ENCODE measurements at places on chromosomes 11 and 22. TPM values are rescaled to one million over a fixed set of nuclear protein-coding genes. Genes with fewer than 3 reads are reported as not detected.

Gene RAG1
- 3.5 TPM for total RNA-seq

Gene PHETA2
- total RNA-seq, result 2.8 TPM

Gene UBASH3B
- 20.4 TPM for total RNA-seq

Gene IGF2
- 69.8 TPM for total RNA-seq

Gene PATE4
- 0.79 TPM for total RNA-seq

Gene APOA1
- 2,741 TPM for total RNA-seq

Gene LRRC55
- total RNA-seq, result 0.19 TPM

Gene YPEL1
- 83.6 TPM for total RNA-seq

Gene CDC45
- total RNA-seq, result 38.8 TPM

Gene CLMP
- total RNA-seq, result 6.0 TPM

Gene HIC2
- 24.0 TPM for total RNA-seq

Gene RAB38
- 3.9 TPM for total RNA-seq
